ENCODE measurements at places on chromosomes 16 and 17.

DNA sequence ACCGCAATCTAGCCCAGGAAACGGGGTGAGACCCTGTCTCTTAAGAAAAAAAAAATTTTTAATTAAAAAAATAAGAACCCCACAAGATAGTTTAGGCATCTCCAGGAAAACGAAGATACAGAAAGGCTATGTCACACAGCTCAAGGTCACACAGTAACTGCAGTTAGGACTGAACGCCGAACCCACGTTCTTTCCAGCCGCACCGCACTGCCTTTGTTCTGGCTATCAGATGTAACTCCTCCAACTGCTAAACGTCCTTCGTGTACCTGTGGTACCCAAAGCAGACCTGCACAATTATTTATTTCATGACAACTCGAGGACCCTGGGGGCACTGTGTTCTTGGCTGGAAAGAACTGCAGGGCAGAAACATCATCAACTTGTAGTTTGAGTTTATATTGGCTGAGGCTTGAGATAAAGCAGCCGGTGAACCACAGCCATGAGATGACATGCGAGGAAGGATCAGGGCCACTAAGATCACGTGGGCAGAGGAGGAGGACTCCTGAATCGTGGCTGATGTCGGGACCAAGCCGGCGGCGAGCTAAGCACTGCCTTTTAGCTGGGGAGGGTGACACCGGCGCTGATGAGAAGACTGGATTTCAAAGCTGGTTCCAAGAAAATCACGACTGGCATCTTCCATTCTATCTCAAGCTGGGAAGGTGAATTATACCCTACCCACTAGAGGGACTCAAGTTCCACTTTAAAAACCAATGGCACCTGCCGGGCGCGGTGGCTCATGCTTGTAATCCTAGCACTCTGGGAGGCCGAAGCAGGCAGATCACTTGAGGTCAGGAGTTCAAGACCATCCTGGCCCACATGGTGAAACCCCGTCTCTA, 20.7 kb upstream of the MNT start:
- DNase-seq, result no peak

GRCh38 chr16:69311533-69312387, 610 bp downstream of the VPS4A start:
- DNase-seq, result no peak

GRCh38 chr17:49574945-49575678, 559 bp upstream of the NXPH3 start:
- DNase-seq, result no peak

DNA sequence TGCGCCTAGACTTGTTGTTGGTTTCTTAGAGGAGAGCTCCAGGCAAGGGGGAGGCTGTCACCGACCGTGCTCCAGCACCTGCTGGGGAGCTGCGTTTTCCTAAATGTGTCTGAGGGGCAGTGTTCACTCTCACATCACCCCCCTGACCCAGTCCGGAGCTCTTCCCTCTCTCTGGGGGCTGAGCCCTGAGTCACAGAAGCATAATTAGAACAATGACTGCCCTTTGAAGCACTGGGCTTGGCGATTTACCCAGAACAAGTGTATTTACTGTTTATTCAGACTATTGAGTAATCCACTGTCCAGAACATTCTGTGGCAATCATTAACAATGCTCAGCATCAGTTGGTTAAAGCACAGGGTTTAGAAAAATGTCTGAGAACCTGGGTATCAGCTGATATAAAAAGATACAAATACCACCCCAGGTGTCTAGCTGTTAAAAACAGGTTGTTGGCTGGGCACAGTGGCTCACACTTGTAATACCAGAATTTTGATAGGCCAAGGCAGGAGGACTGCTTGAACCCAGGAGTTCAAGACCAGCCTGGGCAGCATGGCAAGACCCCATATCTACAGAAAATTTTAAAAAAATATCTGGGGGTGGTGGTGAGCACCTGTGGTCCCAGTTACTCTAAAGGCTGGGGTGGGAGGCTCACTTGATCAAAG, 8.1 kb downstream of the CES4A start:
- DNase-seq, result no peak

DNA sequence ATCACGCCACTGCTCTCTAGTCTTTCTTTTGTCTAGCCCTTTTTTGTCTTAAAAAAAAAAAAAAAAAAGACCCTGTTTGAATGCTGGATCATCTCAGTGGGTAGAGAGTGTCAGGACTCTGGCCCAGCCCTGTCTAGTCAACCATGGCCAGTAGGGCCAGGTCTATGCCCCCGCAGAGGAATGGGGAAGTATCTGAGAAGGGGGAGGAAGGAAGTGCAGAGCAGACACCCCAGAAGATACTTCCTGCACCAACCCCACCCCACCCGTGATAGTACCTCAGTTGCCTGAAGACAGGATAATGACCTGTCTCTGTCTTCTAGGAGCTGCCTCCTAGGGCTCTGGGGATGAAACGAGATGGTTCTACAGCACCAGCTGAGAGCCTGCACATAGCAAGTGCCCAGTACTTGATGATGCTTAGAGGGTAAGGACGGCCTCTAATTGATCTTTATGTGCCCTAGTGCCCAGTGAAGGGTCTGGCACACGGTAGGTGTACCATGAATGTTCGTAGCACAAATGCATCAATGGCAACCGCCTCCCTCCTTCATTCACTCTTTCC, 55.4 kb downstream of the ABAT start:
- no peak for DNase-seq

DNA sequence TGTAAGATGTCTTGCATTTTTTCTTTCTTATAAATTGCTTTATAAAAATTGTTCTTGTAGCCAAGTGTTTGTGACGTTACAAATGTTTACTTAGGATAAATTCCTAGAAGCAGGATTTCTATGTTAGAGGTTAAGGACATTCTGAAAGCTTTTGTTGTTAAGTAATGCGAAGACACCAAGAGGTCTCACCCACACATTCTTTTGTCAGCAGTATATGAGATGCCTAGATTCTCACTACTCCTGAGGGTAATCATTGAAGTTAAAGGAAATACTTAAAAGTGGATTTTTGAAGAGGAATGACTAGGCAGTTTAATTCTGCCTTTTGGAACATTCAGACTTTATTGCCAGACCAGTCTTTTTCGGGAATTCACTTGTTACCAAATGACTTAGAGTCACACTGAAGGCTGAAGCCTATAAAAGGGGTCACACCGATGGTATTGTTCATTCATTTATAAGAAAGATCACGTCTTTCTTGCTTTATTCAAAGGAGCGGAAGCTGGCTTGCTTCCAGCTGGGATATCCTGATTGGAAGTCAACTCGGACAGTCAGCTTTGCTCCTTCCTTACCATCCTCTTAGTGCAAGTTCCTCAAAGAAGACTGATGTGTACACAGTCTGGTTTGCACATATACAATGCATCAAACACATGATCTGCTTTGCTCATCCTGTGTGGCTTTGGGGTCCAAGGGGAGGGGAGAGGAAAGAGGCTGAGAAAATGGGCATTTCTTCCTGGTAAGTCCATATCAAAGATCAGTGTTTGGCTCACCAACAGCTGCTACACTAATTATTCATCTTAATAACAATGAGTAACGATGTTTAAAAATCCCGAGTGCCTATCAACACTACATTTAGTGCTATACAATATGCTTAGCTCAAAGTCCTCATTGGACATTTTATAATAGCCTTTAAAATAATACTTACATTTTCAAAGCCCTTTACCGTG, 160.0 kb downstream of the MAP2K6 start:
- DNase-seq, result no peak

GRCh38 chr17:80277751-80278671, 17.4 kb downstream of the RNF213 start:
- no peak for DNase-seq

DNA sequence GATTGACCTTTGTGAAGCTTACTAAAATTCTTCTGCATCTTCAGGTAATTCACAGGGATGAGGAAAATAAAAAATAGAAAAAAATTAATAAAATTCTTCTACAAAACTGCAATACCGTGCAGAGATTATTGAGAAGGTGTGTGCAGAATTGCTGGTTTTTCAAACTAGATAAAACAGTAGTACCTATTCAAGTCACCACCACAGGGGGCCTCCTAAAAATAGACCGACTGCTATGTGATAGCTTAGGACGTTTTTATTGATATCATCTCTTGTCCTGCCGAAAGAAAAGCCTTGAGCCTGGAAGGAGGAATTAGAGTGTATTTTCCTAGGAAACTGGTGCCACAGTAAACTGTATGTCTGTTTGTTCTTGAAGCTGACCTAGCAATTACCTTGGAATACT, 325.9 kb downstream of the ZFHX3 start:
- DNase-seq, result no peak

GRCh38 chr17:62627904-62628633, 599 bp downstream of the MRC2 start:
- no peak for DNase-seq

GRCh38 chr16:1712791-1713261, 6.8 kb downstream of the MAPK8IP3 start:
- DNase-seq, result no peak

- DNase-seq, result no peak
These were observed 322.5 kb downstream of the PMP22 start for GRCh38 chr17:14942526-14943190.

GRCh38 chr16:19767497-19767896, 49.4 kb downstream of the IQCK start:
- no peak for DNase-seq

DNA sequence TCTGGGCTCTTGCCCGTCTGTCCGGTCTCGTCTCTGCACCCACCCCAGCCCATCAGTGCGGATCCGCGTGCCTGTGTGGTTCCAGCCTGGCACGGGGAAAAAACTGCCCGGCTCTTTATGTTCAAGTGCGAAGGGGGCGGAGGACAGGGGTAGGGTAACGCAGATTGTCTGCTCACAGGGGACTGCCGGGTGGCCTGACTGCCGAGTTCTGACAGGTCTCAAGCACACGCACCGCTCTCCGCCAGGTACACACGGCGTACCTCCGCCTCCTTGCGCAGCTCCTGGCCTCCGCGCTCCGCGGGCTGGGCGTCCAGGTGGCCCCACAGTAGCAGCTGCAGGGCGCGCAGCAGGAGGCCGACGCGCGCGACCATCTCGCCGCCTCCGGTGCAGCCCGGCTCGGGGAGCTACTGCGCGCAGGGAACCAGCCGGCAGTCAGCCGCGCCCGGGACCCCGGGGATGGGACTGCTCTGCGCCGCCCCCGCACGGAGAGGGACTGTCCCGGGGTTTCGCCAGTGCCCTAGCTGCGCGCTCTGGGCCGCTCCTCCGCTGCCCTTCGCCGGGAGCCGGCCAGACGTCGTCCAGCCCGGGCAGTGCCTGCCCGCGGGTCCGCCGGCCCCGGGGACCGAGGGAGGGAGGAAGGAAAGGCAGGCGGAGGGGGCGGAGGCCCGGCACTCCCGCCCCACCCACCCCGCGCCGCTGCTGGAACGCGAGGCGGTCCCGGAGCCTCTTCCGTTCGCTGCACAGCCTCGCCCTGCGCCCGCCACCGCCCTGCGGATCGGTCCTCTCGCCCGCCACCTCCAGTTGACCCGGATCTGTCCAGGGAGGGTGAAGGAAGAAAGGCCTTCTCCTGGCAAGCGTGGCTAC, at the start of gene MMP28:
Gene MMP28, minus strand, starts transcription at position 635 of the 864 bp plus-strand sequence. Its CDS starts 264 bp downstream, at position 371.
- DNase-seq, result no peak

Measured in SHP77 treated with DMSO at 0.1 percent for 48 hours (cell line).